ENCODE measurements at places on chromosomes 4 and X.

GRCh38 chr4:7074426-7074825 is 6.6 kb upstream of the GRPEL1 start:
- peak; percentile 47 for DNase-seq

DNA sequence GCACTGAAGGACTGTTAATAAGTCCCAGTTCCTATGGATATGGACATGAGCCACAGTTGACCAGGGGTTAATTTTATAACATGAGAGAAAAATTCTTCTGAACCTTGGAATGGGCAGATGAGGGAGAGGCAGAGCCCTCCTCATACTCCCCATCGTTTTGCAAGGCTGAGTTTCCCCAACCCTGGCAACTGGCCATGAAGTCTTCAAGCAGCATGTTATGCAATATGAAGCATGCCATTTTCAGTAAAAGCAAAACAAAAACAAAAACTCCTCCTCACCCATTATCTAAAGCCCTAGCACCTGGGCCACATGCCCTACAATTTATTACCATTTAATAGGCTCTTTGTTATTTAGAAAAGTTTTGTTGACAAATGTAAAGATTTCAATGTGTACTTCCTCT is 64.5 kb downstream of the GPC4 start:
- no peak for DNase-seq

DNA sequence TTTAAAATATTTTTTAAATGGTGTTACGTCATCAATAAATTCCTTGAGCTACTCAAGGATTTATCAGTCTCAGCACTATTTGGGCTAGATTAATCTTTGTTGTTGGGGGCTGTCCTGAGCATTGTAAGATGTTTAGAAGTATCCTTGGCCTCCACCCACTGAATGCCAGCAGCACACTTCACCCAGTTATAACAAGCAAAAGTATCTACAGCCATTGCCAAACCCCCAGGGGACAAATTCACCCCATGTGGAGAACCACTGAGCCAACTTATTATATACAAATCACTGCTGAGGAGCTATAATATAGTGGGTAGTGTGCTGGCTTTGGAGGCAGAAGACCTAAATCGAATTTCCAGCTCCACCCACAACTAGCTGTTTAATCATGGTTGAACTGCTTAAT is 58.3 kb downstream of the ATP10D start:
- DNase-seq, result no peak

DNA sequence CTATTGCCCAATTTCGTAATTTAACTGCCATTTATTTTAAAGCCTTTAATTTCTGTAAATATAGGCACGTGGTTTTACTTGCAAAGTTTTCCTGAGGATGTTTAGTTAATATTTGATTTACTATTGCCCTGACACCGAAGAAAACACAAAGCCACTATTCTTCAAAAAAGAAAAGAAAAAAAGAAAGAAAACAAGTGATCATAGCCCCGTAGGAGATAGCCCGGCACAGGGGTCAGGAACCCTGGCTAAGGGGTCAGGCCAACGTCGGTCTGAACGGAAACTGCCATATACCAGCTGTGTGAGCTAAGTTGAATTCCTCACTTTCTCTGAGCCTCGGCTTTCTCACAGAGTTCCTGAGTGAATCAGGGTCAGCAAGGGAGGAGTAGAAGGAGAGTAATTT is 17.7 kb upstream of the LAMP2 start:
- no peak for DNase-seq

DNA sequence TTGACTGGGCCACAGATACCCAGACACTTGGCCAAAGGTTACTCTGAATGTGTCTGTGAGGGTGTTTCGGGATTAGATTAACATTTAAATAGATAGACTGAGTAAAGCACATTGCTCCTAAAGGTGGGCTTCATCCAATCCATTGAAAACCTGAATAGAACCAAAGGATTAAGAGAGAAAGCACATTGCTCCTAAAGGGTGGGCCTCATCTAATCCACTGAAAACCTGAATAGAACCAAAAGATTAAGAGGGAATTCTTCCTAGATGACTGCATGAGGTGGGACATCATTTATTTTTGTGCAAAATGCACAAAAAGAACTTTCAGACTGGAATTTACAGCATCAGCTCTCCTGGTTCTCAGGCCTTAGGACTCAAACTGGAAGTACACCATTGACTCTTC is 351.2 kb upstream of the PCDH10 start:
- no peak for DNase-seq
